Esophagus squamous epithelium (tissue), 5 donors: ENCODE measurements at places on chromosomes 1 and 21.

GRCh38 chr1:243946946-243947345 lies 96.9 kb upstream of the AKT3 start:
- no peak for DNase-seq

DNA sequence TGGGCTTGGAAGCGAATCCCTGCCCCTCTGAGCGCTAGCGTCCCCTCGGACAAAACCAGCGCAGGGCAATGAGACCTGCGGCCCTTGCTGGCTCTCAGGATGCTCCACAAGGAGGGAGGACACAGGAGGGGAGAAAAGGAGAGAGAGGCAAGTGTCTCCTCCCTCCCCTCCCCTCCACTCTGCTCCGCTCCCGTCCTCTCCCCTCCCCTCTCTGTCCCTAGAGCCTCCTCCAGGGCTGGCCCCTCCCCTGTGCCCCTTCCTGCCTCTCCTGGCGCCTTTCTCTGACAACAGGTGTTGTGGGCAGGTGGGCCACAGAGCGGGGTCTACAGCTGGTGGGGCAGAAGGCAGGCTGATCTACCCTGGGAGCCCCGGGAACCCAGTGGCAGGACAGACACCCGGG lies 35.2 kb downstream of the TP73 start:
- no peak for DNase-seq

DNA sequence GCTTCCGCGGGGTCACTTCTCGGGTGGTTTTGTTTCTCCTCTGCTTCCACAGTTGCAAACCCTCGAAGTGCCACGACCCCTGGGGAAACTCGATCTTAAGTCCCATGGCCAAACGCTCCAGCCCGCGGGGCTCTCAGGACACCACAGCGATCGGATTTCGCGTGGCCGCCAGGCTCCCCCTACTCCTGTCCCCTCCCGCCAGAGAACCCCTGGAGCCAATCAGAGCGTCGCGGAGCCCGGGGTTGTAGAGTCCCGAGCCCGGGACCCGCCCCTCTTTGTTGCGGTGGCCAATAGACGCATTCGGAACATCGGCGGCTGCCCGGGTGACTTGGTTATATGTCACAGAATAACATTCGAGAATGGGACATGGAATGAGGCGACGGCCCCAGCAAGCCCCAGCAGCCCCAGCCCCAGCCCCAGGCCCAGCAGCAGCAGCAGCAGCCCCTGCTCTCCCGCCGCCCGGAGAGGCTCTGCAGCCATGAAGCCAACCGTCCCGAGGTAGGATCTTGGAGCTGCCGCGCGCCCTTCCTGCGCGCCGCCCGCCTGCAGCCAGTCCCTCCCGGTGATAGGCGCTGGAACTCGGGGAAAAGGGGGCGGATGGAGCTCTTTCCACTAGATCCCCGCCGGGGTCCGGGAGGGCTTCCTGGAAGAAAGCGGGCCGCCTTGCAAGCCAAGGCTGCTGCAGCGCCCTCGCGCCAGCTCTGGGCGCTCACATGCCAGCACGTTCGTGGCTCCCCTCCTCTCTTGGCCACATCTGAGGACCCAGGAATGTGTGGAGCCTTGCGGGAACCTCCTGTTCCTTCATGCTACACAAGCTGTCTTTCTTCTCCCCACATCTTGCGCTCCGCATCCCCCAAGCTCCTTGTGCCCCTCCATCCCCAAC lies at the start of gene VASH2:
Gene VASH2, plus strand, starts transcription at position 299 of the 883 bp plus-strand sequence. CDS start 1,002 bp downstream, outside the sequence.
- DNase-seq = peak; percentile 26

- no peak for DNase-seq
Measured at GRCh38 chr1:14909920-14910460, 243.6 kb upstream of the TMEM51 start.

GRCh38 chr1:180675586-180675985 lies 43.8 kb downstream of the XPR1 start:
- DNase-seq = no peak

- DNase-seq = no peak
Measured at GRCh38 chr1:33260439-33260838, 4.1 kb downstream of the ZNF362 start.

- no peak for DNase-seq
Measured at GRCh38 chr1:178928976-178929375, 58.1 kb upstream of the ANGPTL1 start.

- no peak for DNase-seq
Measured at GRCh38 chr1:218763538-218763937, 410.1 kb upstream of the LYPLAL1 start.

- peak; percentile 6 for DNase-seq
Measured at GRCh38 chr1:100896481-100896982, 642 bp downstream of the SLC30A7 start.

- no peak for DNase-seq
Measured at GRCh38 chr1:110511436-110511835, 7.5 kb downstream of the KCNA10 start.

DNA sequence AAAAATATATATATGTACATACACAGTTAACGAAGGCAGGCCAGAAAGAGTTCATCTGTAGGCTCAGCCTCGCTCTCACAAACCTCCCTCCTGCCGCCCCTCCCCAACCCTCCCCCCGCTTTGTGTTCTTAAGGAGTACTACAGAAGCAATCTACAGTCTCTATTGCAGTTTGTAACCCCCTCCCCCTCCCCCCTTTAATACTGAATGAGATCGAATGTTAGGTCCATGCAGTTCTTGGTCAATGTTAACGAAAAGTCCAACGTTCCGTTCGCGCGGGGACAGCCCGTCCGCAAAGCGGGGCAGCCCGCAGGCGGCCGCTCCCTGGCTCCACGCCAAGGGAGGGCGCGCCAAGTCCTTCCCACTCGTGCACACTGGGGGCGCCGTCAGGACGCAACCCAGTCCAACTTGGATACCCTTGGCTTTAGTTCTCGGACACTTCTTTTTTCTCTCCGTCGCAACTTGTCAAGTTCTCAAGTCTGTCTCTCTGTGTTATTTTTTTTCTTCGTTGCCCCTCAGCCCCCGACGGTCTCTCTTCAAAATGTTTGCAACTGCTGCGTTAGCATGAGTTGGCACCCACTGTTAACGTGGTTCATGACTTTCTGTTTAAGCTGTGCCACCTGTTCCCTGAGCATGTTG lies 2.2 kb downstream of the JUN start:
- DNase-seq = no peak

GRCh38 chr1:201024625-201024998 lies 1.1 kb upstream of the KIF21B start:
- no peak for DNase-seq

GRCh38 chr1:11525151-11525505 lies 46.2 kb downstream of the DISP3 start:
- no peak for DNase-seq

DNA sequence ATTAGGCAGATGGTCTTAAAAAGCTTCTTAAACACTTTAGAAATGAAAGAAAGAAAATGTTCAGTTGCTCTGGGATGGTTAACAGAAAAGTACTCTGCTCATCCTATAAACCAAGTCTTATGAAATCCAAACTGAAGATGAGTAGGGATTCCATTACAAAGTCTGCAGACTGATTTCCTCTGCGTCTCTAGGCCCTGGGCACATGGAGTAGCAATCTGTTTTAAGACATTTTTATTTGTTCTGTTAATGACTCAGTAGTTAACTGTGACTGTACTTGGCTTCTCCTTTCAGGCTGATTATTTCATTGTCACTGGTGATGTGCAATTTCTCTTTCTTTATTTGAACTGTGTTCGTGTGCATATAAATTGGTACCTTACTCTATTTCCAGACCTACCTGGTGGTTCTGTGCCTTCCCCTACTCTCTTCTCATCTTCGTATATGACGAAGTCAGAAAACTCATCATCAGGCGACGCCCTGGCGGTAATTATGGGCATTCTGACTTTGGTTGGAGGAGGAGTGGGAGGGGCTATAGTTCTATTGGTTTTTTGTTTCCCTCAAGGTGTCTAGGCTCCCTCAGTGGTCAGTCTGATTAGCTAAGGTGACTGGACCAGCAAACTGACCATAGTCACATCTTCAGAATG lies 30.6 kb downstream of the ATP1A1 start:
- DNase-seq = no peak

GRCh38 chr1:244583358-244583982 lies 69.5 kb upstream of the DESI2 start:
- no peak for DNase-seq

DNA sequence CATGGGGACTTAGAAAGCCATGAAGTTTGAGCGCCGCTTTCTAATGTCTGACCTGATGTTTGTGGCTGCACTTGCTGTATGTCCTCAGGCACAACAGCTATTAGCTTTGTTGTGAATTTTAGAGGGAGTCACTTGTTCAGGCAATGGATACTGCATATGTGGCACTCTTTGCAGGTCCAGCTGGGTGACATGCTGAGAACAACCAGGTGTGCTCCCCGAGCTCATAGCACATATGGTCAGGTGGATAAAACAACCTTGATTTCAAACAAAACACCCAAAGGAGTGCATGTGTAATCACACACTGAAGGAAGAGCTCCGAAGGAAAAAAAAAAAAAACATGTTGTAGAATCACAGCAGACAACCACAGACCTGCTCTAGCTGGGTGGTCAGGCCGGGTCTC lies 178.6 kb downstream of the BACH1 start:
- no peak for DNase-seq

GRCh38 chr21:15729674-15730483 lies at the start of gene USP25:
Gene USP25 (plus strand): TSS chr21:15729982. CDS start chr21:15730394, 412 bp downstream.
- peak; percentile 72 for DNase-seq

- DNase-seq = no peak
Measured at GRCh38 chr1:221712198-221712684, 29.6 kb downstream of the DUSP10 start.

DNA sequence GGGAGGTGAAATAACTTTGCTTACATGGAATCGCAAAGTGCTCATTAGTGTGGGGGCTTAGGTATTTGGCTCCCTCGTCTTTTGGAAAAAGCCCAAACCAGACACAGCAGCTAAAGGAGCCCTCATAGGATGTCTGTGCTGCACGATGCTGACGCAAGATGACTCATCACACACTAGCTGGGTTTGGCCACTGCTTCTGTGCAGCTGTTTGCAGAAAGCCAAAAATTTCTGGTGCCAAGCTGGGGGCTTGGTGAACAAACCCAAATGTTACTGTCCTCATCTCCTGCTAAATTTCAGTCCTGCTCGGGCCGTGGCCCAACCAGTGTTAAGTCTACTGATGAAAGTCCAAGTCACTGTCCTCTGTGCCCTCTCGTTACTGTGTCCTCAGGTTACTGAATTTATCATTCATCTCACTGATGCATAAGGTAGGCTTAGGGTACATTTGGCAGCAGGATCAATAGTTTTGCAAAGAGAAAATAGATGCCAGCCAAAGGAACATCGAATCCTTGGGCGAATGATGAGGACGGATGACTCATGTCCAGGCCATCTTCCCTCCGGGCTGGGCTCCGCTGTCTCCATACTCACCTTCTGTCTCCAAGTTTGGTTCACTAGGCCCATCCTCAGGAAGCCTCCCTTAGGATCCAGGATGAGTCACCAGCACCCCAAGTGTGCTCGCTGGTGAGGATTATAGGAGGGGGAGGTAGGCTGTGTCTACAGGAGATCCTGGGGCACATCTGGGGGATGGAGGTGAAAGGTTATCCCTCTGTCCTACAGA lies 177.7 kb downstream of the ADSS2 start:
- DNase-seq = no peak

DNA sequence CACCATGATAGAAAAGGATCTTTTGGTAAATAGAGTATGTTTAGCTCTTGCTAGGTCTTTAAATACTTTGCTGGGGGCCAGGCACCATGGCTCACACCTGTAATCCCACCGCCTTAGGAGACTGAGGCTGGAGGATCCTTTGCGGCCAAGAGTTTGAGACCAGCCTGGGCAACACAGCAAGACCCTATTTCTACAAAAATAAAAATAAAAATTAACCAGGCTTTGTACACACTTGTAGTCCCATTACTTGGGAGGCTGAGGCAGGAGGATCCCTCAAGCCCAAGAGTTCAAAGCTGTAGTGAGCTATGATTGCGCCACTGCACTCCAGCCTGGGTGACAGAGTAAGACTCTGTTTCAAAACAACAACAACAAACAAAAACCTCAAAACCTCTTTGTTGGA lies 1.1 kb upstream of the KCNE2 start:
- DNase-seq = no peak

- DNase-seq = no peak
Measured at GRCh38 chr1:110879758-110880606, 7.0 kb downstream of the CD53 start.

DNA sequence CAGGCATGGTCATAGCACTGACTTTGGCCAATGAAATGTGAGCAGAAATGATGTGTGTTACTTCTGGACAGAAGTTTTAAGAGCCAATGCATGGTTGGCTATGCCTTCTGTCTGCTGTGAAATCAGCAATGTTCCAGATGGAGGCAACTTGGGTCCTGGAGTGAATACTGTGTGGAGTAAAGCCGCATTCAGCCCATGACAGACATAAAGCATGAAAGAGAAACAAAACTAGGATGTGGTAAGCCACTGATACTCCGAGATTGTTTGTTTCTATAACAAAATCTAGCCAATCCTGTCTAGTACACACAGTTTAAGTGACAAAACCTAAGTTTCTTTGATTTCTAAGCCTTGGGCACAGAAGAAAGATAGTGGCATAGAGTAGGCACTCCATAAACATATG lies 47.1 kb upstream of the ARHGAP29 start:
- no peak for DNase-seq

GRCh38 chr1:230570724-230571360 lies 71.4 kb upstream of the COG2 start:
- no peak for DNase-seq

- no peak for DNase-seq
Measured at GRCh38 chr1:221979444-221980032, 237.6 kb upstream of the DUSP10 start.

- DNase-seq = no peak
Measured at GRCh38 chr1:176786274-176786673, 323.3 kb downstream of the PAPPA2 start.

DNA sequence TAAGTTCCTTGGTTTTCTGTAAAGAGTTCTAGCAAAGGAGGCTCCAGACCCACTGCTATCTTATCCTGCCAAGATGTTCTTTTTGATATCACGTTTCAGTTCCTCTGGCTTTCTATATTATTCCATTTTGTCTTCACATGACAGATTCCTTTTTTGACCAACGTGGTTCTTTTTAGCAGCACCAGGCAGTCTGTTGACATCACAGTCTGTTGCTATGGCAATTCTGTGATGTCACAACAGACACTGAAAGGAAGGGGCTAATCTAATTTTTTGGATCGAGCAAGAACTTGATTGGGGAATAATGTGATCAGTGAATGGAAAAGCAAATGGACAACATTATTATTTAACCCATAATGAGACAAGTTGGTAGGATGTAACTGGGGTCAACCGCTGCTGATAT lies 64.5 kb upstream of the GOLT1A start:
- DNase-seq = no peak

GRCh38 chr1:115089420-115090185 lies at the start of gene TSPAN2:
Gene TSPAN2 (minus strand): TSS chr1:115089503. CDS start chr1:115089432, 71 bp downstream.
- DNase-seq = no peak

DNA sequence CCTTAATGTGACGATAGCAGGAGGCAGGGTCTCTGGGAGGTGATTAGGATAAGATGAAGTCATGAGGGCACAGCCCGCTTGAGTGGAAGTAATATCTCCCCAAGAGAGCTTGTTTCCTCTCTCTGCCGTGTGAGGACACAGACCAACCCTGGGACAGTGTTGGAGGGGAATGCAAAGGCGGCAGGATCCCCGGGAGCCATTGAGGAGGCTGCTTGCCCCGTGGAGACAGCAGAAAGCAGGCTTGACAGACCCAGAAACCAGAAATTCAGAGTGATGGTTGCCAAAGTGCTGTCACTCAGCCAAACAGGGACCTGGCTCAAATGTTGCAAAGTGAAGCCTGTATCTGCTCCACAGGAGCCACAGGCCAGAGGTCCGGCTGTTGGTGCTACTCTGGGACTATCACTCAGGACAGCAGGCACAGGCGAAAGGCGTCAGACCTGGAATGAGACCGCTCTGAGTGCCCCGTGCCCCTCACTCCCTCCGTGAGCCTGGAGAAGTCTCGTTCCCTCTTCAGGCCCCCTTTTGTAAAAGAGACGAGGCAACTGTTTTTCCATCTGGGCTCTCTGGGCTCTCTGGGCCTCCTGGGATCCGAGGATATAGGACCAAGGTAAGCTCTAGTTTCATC lies 96.6 kb upstream of the VANGL1 start:
- no peak for DNase-seq
